ENCODE measurements at places on chromosomes 3 and 15.

DNA sequence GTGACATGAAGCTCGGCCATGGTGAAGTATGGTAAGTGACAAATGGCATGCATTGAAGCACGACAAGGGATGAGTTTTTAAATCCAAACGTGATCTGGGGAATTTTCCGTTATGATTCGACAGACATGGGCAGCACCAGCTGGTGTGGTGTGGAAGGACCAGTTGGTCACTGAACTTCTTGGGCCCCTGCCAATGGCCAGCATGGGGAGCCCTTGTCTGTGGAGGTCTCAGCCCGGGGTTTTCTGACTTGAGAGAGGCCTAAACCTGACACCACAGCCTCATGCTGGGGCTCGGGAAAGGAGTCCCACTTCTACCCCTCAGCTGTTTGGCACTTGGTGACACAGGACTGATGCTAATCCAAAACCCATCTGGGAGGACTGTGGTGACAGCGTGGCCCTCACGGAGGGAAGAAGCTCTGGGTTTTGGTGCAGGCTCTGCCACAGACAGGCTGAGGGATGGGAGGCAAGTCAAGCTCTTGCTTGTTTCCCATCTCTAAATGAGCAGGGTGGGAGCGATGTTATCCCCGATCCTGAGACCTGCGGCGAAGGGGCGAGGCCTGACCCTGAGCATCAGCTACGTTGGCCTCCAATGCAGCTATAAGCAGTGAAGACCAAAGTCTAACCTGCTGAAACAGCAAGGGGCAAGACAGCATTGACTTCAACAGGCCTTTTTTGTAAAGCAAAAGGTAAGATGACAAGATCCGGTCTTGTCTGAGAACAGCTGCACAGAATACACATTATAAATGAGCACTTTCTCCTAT is 69.5 kb downstream of the ATP1B3 start:
- DNase-seq: no peak

DNA sequence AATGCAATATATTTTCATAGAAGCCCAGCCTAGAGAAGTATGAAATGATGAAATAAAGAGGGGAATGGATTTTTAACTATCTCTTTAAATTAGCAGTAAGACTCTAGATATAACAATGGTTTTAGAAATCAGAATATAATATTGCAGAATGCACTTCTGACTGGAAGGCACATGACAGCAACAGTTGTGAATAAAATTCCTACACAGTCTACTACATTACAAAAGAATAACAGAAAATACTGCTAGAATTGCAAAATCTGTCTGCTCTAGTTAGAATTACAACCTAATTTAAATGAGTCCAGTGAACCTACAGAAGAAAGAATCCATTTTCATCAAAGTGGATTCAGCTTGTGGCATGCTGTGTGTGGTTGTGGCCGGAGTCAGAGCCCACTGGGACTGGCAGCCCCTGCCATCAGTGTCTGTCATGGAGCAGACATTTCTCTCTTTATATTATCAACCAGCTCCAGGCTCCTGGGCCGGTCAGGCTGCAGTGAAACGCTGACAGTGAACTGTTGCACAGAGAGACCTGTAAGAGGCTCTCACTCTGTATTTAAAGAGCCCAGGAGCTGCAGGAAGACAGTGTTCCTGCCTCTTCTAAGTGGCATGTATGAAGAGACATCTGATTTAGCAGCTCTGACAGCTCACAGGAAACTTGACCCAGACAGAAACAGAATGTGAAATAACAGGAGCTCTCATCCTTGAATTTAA is 1523.8 kb upstream of the CADM2 start:
- no peak for DNase-seq

DNA sequence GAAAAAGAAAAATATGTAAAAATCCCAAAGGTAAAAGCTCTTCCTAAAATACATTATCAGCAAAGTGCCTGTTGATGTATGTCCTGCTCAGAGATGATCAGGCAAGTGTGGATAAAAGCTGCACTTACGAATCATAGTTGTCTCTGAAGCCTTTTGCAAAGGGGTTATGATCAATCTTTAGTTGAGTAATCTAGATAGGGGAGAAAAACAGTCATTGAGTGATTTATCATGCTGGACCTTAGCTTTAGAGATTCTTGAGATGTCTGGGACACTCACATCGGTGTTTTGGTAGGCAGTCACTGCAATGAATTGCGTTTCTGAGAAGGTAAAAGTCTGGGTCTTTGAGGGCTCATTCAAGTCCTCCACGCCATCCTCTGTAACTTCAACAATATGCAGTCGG is 3.7 kb downstream of the EOMES start:
- no peak for DNase-seq

DNA sequence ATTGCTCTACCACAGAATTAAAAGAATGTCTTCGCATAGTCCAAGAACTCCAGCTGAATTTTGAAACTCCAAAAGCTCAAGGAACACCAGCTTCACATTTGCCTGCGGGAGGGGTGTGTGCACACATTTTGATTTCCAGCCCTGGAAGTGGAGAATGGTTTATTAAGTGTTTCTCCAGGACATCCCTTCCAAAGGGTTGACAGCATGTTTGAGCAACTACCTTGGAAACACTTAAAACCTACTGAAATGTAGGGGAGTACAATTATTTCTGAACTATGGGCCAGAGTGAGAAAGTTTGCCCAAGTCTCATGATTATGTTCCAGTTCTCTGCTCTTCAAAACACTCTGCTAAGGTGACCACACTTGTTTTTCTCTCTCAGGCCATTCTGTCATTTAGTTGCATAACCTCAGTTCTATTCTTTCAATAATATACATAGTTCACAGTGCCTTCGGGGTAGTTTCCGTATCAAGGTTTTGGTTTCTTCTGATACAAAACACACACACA is 7.9 kb downstream of the ACP3 start:
- no peak for DNase-seq

DNA sequence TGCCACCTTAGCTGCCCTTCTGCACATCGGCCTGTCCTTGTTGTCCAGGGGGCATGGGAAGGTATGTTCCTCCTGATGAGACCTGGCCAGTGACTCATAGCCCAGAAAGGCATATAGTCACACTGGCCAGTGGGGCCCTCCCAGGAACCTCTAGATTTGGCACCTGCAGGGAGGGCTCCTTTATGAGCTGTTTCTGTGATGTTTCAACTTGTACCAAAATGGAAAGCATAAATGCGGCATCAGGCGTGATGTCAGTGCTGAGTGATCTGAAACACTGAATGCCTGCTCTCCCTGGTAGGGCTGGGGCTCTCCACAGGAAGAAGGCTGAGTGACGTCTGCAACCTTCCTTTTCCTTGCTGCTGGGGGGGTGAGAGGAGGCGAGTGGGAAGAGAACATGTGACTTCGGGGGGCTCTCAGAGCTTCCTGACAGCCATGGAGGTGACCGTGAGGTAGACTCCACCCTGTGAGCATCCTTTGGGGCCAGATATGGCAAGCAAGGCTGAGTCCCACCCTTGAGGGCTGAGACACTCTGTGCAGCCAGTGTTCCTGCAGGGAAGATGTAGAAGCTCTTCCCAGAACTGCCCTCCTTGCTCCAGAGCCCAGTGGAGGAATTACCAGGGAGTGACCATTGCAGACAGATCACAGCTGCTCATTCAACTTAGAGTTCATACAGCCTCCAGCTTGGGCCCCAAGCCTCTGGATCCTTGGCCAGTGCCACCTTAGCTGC is 37.1 kb upstream of the APEH start:
- DNase-seq: no peak

- no peak for DNase-seq
Measured at GRCh38 chr3:168003911-168004310, 91.8 kb downstream of the GOLIM4 start.

DNA sequence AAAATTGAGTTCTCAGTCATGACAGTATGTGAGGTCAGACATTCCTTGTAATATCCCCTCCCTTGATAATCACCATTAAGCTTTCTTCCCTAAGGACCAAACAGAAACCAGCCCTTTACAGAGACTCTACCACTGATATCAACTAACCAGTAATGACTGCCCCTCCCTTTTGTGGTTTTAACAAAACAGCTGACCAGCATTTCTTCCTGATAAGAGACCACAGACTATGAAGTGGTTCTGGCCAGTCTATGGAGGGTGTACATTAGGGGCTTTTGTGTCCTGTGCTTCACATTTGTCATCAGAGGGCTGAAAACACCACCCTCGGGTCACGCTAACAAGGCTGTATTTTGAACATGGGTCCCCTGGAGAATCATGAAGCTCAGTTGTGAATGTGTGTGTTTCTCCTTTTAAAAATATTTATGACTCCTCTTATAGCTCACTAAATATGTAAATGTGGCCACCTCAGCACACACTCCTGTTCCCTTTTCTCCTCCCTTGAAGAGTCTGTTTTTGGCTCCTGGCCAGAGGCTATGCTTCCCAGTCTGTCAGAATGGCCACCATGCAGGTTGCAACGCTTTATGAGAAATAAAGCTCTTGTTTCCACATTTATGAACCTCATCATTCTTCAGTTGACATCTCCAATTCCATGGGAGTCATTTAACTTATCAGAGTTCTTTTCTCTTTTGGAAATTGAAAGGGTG is 239.3 kb downstream of the CPNE4 start:
- DNase-seq: no peak

GRCh38 chr3:46998121-46998851 is 18.8 kb downstream of the NBEAL2 start:
- no peak for DNase-seq

- no peak for DNase-seq
Measured at GRCh38 chr3:42852441-42852840, 23.2 kb downstream of the CYP8B1 start.

GRCh38 chr3:118943597-118943996 is 91.0 kb downstream of the IGSF11 start:
- no peak for DNase-seq

DNA sequence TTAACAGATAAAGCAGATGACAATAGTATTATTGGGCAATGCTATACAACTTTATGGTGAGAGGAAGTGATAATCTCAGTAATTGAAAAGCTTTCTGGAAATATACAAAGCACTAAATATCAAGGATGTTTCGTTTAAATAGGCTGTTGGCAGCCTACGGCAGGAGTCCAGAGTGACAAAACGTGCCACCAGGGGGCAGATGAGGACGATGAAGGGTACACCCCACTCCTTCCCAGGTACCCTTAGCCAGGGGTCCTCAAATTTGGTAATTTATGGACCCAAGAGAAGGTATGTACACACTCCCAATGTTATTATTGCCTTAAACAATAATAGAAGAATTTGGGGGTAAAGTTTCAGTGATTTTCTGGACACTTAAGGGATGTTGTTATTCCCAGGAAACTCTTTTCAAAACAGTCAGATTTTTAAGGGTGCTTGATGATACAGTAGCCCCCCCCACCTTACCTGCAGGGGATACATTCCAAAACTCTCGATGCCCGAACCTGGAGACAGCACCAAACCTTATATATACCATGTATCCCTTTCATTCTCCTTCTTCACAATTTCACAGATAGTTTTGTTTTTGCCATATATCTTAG is 1.4 kb upstream of the MAGEL2 start:
- no peak for DNase-seq

- no peak for DNase-seq
Measured at GRCh38 chr3:182385356-182385755, 407.9 kb upstream of the ATP11B start.

GRCh38 chr3:169813757-169814517 is 1.2 kb upstream of the LRRC34 start:
- no peak for DNase-seq

GRCh38 chr3:120503727-120504616 is 53.2 kb upstream of the FSTL1 start:
- DNase-seq: no peak

DNA sequence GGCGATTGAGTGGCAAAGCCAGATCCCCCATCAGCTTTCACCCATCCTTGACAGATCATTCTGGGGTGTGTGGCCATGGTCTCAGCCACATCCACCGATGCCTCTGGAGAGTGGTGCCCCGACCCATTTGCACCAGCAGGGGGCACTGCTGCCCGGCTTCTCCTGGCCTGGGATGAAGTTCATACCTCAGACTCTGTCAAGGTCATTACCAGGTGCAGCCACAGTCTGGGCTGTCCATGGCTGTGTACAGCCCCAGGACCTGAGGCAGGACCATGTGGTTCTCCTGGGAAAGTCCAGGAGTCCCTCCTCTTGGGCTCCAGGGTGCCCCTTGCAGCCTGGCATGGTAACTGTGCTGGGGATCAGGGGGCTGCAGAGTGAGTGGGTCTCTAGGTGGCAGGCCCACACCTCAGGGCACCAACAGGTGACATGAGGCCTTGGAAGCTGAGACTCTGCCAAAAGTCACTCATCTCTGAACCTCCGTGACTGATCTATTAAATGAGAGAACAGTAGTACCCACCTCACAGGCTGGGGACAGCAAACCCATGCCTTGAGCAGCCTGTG is 67.2 kb downstream of the CACNA2D2 start:
- no peak for DNase-seq

- no peak for DNase-seq
Measured at GRCh38 chr3:50010959-50011358, 71.0 kb downstream of the RBM6 start.

GRCh38 chr15:62242999-62243398 is 77.9 kb upstream of the C2CD4B start:
- DNase-seq: no peak

DNA sequence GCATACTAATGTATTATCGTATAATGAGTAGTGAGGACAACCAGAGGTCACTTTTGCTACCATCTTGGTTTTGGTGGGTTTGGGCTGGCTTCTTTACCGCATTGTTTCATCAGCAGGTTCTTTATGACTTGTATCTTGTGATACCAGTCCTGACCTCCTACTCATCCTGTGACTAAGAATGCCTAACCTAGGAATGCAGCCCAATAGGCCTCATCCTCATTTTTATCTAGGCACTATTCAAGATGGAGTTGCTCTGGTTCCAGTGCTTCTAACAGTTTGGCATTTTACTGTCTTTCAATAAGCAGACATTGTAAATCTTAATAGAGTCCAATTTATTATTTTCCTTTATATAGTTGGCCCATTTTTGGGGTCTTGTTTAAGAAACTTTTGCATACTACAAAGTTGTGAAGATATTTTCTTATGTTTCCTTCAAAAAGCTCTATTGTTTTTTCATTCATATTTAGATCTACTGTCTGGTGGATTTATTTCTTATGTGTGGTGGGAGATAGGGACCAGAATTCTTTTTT is 60.8 kb upstream of the RNU6-1 start:
- no peak for DNase-seq

DNA sequence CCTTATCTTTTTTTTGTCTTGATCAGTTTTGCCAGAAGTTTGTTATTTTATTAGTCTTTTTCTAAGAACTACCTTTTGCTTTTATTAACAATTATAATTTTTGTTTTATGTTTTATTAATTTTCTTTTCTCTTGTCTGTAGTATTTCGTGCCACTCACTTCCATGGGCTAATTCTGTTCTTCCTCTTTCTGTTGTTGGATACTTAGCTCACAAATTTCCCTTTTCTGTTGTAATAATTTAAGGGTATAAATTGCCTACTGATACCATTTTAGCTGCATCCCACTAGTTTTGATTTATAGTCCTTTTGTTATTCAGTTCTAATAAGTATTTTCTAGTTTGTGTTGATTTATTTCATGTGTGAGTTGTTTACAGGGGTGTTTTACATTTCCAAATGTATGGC is 48.6 kb downstream of the SNRK start:
- DNase-seq: no peak

GRCh38 chr3:129655291-129655700 is 48.8 kb upstream of the PLXND1 start:
- DNase-seq: no peak

Measured in GM04504 (cell line).